LoVo (cell line): ENCODE measurements at places on chromosomes 7 and 10.

DNA sequence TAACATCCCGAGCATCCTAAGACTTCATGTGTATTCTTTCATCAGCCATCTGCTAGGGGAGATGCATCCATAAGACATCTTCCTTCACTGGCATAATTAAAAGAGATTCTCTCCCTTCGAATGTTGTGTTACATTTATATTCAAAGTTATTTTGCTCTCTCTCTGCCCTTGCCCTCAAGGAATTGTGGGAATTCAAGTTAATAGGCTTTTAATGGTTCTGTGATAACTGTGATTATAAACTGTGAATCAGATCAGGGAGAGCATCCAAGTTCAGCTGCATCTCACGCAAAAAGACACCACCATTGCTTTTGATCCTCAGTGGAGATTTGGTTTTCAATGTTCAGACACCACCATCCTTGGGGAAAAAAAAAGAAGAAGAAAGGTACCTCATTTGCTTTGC, 9.2 kb upstream of the TEX36 start:
- no peak for DNase-seq

DNA sequence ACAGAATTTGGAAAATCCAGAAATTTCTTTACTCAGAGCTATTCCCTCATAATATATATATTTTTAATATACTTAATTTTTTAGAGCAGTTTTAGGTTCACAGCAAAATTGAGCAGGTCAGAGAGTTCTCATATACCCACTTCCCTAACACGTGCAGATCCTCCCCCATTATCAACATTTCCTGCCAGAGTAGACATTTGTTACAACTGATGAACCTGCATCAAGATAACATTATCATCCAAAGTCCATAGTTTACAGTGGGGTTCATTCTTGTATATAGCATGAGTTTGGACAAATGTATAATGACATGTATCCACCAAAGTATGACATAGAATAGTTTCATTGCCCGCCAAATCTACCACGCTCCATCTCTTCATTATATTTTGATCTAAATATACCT, 170.0 kb downstream of the PTEN start:
- no peak for DNase-seq

- DNase-seq: no peak
Observed at GRCh38 chr7:31957090-31957720, 113.0 kb downstream of the PDE1C start.

DNA sequence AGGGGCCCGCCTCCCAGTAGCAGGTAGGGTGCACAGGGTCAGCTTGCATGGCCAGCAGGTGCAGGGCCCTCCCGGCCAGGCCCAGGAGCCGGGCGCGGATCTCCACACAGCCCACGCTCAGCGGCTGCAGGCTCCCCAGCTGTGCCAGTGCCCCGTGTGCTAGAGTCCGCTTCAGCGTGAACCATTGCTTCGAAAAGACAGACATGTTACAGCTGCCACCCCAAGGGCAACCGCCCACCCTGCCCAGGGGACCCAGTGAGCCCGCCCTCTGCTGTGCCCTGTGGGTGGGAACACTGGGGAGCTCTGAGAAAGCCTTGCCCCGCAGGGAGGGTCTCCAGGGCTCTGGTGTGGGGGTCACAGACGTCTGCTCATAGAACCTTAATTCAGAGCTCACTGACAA, 64.3 kb upstream of the NKX6-2 start:
- no peak for DNase-seq

DNA sequence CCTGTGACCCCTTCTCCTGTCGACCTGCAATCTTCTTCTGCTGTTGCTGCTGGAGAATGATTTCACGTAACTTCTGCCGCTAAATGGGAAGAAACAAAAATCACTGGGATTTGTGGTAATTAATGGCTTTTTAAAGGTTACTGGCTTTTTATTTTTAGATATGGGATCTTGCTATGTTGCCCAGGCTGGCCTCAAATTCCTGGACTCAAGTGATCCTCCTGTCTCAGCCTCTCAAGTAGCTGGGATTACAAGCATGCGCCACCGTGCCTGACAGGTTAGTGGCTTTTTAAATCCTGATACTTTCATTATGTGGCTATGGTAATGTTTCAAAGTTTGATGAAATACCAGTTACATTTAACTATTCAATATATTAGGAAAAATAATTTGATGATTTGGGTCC, 154.6 kb downstream of the GALNT11 start:
- no peak for DNase-seq

- DNase-seq: no peak
Observed at GRCh38 chr10:3873728-3874461, 88.9 kb upstream of the KLF6 start.

DNA sequence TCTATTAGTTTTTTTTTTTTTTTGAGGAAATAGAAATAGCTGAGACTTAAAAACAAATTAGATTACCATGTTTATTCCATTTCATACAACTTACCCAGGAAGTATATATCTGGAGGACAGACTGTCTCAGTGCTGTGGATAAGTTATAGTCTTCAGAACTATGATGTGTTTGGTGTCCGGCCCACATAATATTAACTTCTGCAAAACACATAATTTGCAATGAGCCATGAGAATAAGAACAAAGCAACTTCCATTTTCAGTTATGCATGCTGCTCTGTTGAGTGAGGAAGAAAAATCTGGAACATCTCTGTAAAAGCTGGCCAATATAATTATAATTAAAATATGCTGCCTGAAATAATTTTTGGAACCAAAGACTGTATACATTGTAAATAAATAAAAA, 130.9 kb downstream of the AGMO start:
- DNase-seq: no peak

GRCh38 chr7:1943933-1944618, 274.0 kb downstream of the ELFN1 start:
- no peak for DNase-seq

DNA sequence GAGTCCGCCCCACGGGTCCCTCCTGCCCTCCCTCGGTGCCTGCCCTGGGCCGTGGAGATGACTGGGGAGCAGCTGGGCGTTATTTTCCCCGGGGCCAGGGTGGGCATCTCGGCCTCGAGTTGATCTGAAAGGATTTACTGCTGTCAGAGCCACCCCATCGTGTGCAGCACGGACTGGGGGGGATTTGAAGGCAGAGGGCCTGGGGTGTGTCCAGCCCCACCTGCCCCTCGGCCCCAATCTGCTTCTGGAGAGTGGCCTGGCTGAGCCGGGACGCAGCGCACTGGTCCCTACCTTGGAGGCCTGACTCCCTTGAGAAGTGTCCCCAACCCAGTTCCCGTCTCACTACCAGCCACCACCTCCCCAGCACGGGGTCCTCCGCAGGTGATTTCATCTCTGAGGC, 24.2 kb upstream of the PFKFB3 start:
- DNase-seq: no peak

DNA sequence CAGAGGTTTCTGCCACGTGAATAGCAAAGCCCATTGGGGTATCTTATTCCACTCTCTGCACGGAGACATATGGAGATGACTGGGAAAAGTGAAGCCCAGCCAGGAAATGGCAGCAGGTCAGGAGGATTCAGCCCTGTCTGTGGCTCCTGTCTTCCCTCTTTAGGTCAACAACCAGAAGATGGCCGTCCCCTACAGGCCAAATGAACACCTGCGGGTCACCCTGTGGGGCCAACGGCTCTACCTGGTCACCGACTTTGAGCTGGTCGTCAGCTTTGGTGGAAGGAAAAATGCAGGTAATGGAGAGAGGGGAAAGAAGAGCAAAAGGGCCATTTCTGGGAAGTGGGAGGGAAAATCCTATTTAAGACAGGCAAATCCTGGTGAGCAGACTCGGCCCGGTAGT, 38.3 kb downstream of the EPHB4 start:
- no peak for DNase-seq

GRCh38 chr7:81616951-81617350, 152.9 kb downstream of the HGF start:
- DNase-seq: no peak

DNA sequence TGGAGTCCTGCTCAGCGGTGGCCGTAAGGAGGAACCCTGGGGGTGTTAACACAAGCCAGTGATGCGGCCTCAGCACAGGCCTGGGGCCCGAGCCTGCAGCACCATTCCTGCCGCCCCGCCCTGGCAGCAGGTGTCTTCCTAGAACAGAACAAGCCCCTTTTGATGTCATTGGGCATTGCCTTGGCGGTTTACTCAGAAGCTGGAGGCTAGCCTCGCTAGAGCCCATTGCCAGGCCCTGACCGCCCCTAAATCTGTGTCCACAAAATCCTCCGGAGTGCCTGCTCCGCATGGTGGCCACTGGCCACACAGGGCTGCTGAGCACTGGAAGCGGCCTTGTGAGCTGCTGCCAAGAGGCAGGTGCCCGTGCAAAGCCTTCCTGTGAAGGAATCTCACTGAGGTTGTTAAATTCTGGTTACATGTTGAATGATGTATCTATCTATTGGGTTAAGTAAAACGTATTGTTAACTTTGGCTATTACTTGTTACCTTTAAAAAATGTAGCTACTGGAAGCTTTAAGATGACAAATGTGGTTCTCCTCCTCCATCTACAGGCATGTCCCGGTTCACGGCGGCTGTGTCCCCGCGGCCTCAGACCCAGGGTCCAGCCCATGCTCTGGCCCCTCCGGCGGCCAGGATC, 1.2 kb upstream of the INPP5A start:
- DNase-seq: peak; percentile 49

- DNase-seq: no peak
Observed at GRCh38 chr7:31550432-31550831, 36.5 kb downstream of the ITPRID1 start.

DNA sequence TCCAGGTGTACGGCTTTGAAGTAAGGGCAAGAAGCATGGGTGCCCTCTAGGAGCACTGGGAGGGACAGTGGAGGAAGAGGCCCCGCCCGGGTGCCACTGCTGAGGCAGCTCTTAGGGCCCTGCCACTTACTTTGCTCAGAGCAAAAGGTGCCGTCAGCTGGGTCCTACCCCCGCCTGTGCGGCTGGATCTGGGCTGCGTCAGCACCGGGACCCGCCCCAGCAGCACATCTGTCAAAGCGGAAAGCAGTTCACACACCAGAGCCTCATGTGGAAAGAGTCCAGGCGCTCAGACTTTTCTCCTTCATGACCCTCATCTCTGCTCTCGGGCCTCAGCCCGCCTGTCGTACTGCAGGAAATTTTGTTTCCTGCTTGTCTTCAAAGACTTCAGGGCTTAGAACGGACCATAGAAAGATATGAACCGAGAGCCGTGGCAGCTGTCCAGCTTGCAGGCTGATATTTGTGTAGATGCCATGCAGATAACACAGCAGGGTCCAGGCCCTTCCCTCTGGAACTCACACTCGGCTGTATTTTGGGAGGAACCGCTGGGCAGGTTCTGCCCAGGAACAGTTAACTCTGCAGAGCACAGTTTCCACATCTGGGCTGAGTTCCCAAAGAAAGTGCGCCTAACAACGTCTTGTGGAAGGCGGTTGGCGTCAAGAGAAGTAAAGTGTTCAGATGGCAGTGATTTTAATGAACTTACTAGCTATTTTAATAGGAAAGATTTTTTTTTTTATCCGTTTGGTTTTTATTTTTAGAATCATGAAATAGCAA, 44.3 kb upstream of the PRKAR1B start:
- no peak for DNase-seq

DNA sequence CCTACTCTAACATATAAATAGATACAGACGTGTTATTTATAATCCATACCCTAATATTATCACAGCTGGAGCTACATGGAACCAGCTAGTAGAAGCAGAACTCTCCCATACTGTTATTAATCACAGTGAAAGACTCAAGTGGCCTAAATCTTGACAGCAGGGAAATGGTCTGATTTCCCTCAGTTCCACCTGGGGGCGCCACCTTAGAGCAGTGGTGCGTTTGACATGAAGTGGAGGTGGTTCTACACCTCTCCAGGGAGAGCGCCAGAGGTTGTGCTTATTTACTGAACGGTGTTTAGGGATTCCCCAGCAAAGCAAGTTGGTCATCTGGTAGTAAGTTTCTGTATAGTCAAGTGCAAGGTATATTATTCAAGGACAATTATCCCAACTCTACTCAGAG, 17.6 kb downstream of the DNTT start:
- DNase-seq: no peak

GRCh38 chr10:30422151-30422695, 11.8 kb upstream of the MAP3K8 start:
- DNase-seq: no peak

DNA sequence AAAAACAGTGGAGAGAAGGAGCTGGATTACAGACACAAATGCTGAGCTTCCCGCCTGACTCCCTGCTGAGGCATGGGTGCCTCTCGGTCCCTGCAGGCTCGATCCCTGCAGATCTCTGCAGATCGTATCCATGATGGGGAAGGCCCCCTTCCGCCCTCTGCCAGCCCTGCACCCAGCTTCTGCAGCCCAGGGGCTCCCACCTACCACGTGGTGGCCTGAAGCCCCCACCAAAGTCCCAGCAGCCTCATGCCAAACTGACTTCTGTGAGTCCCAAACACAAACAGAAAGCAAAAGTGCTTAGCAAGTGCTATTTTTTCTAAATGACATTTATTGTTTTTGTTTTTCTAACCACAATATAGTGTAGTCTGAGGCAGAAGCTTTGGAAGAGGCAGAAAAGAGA, 127.1 kb upstream of the CHST15 start:
- no peak for DNase-seq

GRCh38 chr10:4470231-4470835, 355.7 kb upstream of the AKR1E2 start:
- DNase-seq: no peak

DNA sequence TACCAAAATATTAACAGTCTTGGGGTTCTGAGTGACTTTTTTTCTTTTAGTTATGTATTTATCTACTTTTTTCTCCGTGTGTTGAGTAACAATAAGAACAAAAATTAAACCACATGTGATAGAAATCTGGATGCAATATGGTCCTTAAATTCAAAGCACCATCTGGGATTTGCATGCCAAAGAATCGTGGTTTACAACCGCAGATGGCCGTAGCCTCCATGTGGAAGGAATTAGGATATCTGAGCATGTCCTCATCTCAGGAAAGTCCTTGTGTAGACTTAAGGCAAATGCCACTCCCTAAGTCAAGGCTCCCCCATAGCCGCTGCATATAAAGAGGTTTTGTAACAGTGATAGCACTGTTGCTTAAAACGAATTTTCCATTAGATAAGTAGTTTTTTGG, 304.0 kb downstream of the ZEB1 start:
- no peak for DNase-seq

DNA sequence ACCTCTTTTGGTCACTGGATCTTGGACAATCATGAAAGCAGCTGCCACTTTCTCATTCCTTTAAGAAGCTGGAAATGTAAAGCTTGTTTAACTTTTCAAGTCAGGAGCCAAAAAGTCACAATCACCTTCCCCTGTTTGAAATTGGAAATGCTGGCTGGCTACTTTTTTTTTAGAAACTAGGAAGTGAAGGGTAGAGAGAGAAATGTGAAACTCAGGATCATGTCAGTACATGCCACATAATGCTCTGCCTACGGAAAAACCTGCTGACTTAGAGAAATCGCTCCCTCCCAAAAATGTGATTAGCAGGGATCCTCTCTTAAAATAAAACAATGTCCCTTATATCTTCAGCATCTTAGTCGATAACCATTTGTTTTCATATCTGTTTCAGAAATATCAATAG, 188.4 kb upstream of the C7orf33 start:
- no peak for DNase-seq

DNA sequence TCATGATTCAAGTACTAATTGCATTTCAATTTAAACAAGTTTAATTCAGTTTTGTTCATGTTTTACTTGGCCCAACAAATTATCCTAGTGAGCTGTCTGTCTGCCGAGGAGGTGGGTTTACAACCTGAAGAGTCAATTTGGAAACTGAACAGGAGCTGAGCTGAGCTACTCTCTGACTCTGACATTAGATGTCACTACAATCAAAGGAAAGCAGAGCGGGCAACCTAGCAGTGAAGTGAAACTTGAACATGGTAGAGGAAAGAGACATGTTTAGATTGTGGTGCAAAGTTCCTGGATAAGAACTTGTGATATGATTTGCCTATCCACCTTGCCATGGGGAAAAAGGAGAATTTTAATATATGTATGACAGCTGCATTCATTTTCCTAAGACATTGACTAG, 9.6 kb upstream of the AGR3 start:
- peak; percentile 81 for DNase-seq

- DNase-seq: no peak
Observed at GRCh38 chr10:71135236-71135635, 77.1 kb upstream of the UNC5B start.
